T-helper 2 cell treated with Interferon-gamma antibody and Interleukin-4, amounts not matched to agents 5 μg/mL and 100 μg/mL, for 36 hours (primary cell): ENCODE measurements at places on chromosomes 2 and 18.

- peak; percentile 5 for DNase-seq
These were observed 31.9 kb downstream of the C1QL2 start for GRCh38 chr2:119126650-119127049.

DNA sequence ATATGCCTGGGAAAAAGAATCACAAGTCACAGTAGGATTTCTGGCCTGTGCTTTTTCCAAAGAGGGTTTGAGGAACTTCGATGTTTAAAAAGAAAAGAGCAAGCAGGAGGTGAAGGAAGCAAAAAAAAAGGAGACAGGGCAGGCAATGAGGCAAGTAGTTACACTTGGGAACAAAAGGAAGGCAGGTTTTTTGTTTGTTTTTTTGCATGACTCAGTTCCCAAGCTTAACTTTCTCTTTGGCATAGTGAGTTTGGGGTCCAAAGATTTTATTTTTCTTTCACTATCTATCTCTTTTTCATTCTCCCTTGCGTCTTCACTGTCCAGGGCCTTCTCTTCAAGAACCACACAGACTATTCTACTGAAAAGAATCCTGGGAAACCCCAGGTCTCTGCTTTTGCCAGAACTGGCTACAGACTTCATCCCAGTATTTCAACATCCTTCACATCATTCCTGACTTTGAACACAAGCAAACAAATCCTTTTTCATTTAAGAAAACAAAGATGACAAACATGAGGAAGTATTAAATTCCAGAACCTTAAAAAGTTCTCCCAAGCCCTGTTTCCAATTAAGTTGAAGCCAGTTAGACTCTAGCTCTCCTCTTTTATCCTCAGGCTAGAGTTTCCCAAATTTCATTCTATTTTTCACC is 210.7 kb upstream of the RND3 start:
- no peak for DNase-seq

DNA sequence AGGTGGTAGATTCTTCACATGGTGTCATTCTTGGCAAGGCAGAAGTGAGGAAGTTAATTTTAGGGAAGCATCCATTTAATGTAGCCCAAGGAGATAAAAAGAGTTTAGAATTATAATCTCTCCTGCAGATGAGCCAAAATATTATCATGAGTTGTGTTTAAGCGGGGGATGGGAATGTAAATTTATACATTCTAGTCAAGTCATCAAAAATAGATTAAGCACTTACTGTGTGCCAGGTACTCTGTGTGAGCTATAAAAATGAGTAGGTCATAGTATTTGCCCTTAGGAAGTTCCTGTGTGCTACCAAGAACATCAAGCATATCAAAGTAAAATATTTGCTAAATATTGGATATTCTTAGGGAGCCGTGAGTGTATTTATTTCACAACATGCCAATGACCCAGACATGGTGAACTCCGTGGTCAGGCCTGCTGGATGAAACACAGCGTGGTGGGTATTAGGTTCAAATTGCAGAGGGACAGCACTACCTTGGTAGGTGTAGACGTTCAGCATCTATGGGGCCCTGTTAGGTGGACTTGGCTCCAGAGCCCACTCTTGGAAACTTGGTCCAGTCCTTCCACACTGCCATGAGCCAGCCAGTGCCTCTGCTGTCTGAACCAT is 37.4 kb downstream of the MEIS1 start:
- DNase-seq, result no peak

DNA sequence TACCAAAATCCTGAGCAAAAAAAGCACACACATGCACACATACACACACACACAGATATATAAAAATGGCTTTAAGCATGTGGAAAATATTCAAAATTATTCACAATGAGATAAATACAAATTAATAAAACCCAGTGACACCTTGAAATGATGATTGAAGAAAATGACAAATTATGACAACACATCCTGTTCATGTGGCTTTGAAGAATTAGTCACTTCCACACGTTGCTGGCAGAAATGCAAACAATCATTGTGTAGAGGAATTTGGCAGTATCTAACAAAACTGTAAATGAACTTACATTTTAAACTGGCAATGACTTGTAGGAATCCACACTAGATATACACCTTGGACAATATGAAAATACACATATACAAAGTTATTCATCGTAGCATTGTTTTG is 95.8 kb upstream of the RGPD4 start:
- no peak for DNase-seq
